ENCODE measurements at places on chromosomes 2 and 18. TPM values are rescaled to one million over a fixed set of nuclear protein-coding genes. Genes with fewer than 3 reads are reported as not detected.

- DNase-seq, result no peak
These were observed 202 bp downstream of the MCEE start for GRCh38 chr2:71129902-71130151.

Gene SERPINB4
- total RNA-seq, result not detected

Gene UGT1A3
- not detected for total RNA-seq

Gene MYO3B
- not detected for total RNA-seq

GRCh38 chr2:37550190-37550589, 121.3 kb downstream of the CDC42EP3 start:
- no peak for DNase-seq

Gene ZRANB3
- 24.3 TPM for total RNA-seq

Measured in uterus (tissue), 4 donors.